NCI-H1436 treated with DMSO at 0.1 percent for 48 hours (cell line): ENCODE measurements at places on chromosomes 6 and 20.

DNA sequence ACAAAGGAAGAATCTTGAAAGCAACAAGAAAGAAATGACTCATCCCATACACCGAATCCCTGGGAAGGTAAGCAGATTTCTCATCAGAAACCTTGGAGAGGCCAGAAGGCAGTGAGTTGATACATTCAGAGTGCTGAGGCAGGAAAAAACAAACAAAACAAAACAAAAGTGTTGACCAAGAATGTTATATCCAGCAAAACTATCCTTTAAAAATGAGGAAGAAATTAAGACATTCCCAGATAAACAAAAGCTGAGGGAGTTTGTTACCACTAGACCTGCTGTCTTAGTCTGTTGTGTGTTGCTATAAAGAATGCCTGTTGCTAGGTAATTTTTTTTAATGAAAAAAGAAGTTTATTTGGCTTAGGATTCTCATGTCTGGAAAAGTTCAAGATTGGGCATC, 33.7 kb upstream of the PPP1R3G start:
- DNase-seq: no peak

- DNase-seq: no peak
Measured at GRCh38 chr6:106628658-106629102, 618 bp downstream of the RTN4IP1 start.

- no peak for DNase-seq
Measured at GRCh38 chr20:35575958-35576357, 34.1 kb downstream of the ERGIC3 start.

- no peak for DNase-seq
Measured at GRCh38 chr20:64277571-64278316, 22.2 kb downstream of the PCMTD2 start.

GRCh38 chr6:35776364-35777215, at the start of gene CLPSL2:
Gene CLPSL2, plus strand, starts transcription at chr6:35776598. Its CDS starts 21 bp downstream, at chr6:35776619.
- DNase-seq: no peak

GRCh38 chr6:123635144-123635543, 1.6 kb downstream of the TRDN start:
- no peak for DNase-seq
